Endodermal cell (in vitro differentiated cells): ENCODE measurements at places on chromosomes 12 and 14.

GRCh38 chr14:100070310-100070709, 5.1 kb downstream of the EVL start:
- no peak for DNase-seq

DNA sequence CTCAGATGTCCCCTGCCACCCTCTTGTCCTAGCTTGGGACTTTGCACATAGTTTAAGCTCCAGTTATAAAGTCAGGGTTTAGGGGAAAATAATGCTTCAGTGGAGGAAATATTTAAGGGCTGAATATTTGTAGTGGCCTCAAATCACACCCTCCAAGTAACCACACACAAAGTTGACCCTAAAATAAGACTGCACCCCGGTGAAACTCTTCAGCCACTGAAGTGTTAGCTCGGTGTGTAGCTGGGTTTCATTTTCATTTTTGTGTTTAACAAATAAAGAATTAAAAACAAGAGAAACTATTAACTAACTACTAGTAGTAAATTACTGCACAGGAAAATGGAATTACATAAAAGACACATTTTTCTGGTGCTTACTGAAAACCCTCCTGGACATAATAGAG, 14.8 kb upstream of the BCL11B start:
- DNase-seq: no peak

GRCh38 chr14:74954947-74955228, 509 bp downstream of the PGF start:
- DNase-seq: no peak

- no peak for DNase-seq
These were observed 83.8 kb upstream of the CLEC14A start for GRCh38 chr14:38339696-38340095.

DNA sequence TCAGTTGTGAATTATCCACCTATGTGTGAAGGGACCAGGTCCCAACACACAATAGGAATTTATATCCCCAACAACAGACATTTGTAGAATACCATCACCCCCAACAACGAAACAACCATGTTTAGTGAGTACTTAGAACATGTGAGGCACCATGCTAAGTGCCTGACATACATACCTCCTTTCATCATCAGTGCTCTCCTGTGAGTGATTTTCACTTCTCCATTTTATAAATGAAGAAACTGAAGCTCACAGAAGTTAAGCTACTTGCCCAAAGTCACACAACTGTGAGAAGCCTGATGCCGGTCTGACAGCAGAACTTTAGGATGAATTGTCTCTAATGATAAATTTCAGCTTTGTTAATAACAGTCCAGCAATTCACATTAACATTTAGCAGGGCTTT, 35.4 kb downstream of the SPTB start:
- no peak for DNase-seq

GRCh38 chr14:67918838-67919237, 99.3 kb downstream of the RAD51B start:
- DNase-seq: no peak

DNA sequence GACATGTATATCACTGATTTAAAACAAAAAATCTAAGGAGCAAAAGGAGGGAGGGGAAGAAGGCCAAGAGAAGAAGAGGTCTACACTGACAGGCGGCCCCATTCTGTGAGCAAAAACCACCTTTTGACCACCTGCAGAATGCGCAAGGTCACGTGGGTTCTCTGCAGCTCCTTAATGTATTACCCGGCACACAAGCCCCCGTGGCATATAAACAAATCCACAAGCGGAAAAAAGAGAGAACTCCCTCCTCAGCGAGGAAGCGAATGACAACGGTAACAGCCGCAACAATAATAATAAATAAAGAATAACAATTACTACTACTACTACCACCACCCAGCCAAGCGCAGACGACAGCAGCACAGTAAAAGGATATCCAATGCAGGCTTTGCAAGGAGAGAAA, 1.3 kb downstream of the KSR2 start:
- peak; percentile 55 for DNase-seq

- DNase-seq: no peak
These were observed 52.7 kb downstream of the RASSF3 start for GRCh38 chr12:64663015-64663414.

- DNase-seq: no peak
These were observed 51.6 kb downstream of the GPATCH2L start for GRCh38 chr14:76203086-76204001.

DNA sequence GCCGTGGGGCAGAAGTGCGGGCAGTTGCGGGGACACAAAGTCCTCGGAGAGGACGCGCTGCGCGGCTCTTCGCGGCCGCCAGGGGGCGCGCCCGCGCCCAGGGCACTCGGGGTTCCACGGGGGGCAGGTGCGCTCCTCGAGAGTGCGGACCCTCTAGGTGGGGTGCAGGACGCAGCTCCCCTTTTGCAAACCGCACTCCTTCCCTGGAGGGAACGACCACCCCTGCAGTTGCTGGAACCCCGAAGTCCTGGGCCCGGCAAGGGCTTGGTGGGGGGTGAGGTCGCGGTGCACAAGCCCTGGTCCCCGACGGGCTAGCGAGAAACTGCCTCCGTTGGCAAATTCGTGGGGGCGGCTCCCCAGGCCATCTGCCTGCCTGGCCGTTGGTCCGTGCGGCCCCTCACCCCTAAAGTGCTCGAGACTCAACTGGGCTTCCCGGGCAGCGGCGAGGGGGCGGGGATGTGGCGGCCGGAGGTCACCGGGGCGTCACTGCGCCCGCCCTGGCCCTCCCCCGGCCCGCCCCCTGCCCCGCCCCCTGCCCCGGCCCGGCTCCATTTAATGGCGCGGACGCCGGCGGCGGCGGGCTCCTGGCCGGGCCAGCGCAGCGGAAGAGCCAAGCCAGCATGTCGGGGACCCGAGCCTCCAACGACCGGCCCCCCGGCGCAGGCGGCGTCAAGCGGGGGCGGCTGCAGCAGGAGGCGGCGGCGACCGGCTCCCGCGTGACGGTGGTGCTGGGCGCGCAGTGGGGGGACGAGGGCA, at the start of gene ADSS1:
Gene ADSS1, plus strand, starts transcription at position 579 of the 756 bp plus-strand sequence. Its CDS starts 42 bp downstream, at position 621.
- DNase-seq: peak; percentile 92

DNA sequence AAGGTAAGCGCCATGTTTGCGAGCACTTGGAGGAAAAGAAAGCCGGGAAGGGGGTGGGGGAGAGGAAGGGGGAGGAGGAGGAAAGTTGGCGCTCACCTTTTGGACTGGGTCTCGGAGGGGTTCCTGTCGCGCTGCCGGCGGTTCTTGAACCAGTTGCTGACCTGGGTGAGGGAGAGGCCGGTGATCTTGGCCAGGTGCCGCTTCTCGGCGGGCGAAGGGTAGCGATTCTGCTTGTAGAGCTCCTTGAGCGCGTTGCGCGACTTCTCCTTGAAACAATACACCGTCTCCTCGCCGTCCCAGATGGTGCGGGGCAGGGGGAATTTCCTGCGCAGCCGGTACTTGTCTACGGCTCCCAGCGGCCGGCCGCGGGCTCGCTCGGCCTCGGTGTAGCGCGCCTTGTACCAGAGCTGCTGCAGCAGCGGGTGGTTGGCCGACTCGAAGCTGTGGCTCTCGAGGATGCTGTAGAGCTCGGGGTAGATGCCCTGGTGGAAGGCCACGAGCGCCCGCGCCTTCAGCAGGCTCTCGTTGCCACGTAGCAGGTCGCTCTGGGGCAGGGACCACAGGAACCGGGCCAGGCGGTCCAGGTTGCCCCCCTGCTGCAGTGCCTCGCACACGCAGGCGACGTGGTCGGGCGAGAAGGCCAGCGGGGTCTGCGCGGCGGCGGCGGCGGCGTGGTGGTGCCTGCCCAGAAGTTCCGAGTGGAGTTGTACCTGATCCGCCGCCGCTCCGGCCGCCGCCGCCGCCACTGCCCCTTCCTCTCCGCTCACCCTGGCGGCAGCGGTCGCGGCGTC, 840 bp downstream of the SIX4 start:
- peak; percentile 87 for DNase-seq

- no peak for DNase-seq
These were observed 42.0 kb upstream of the ETV6 start for GRCh38 chr12:11607313-11608081.

GRCh38 chr12:92421701-92422100, 276.1 kb upstream of the BTG1 start:
- DNase-seq: no peak

DNA sequence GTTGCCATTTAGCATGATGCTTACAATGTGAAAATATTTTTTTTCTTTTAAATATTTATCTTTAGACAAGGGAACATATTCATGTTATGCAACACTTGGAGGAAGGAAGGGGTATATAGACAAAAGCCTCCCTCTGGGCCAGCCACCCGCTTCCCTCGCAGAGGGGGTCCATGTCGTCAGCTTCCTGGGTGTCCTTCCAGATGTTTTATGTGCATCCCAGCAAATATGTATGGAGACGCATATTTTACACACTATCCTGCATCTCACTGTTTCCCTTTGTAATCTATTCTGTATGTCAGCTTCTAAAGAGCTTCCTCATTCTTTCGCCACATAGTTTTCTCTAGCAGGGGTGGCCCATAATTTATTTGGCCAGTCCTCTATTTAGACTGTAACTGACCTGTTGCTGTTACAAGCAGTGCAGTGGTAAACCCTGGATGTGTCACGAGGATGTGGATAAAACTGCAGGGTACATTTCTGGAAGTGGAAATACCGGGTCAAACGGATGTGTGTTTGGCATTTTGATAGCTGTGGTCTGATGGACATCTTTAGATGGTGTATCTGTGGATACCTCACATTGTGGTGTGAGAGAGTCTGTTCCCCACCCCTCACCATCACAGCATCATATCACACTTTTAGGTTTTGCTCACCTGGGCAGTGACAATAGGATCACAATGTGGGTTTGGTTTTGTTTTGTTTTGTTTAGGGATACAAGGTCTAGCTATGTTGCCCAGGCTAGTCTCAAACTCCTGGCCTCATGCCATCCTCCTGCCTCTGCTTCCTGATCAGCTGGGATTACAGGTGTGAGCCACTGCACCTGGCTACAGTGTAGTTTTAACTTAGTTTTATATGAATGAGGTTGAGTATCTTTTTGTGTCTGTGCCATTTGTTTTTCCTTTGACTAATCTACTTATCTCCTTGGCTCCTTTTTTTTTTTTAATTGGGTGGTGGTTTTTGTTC, 31.6 kb downstream of the FAM222A start:
- DNase-seq: peak; percentile 28

- no peak for DNase-seq
These were observed 64.0 kb downstream of the PTPN11 start for GRCh38 chr12:112482733-112483132.

DNA sequence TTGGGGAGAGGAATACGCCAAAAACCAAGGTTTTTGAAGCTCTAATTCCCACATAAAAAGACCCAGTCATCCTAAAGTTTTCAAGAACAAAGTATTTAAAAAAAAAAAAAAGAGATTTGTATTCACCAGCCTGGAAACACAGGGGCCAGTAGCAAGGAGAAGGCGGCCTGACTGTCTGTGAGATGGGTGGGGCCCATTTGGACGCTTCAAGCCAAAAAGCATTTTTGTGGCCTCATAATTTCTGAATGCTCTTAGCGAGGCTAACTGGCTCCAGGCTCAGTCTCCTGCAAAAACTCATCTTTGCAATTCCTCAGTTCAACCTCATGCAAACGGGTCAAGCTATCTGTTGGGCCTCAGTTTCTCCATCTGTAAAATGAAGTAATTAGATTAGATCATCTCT, 514.1 kb downstream of the MED13L start:
- DNase-seq: no peak

DNA sequence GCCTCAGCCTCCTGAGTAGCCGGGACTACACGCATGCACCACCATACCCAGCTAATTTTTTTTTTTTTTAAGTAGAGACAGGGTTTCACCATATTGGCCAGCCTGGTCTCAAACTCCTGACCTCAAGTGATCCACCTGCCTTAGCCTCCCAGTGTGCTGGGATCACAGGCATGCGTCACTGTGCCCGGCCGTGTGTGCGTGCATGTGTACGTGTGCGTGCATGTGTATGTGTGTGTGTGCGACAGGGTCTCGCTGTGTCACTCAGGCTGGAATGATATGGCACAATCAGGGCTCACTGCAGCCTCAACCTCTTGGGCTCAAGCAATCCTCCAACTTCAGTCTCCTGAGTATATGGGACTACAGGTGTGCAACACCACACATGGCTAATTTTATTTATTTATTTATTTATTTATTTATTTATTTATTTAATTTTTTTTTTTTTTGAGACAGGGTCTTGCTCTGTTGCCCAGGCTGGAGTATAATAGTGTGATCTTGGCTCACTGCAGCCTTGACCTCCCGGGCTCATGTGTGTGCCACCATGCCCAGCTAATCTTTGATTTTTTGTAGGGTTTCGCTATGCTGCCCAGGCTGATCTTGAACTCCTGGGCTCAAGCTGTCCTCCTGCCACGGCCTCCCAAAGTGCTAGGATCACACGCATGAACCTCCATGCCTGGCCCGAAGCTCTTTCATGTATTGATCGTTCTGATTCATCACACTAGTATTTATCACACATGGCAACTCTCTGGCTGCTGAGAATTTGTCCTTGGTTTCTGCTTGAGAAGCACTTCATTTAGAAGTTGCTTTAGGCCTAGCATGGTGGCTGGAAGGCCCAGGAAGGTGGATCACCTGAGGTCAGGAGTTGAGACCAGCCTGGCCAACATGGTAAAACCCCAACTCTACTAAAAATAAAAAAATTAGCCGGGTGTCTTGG, 35.9 kb upstream of the CLIP1 start:
- peak; percentile 34 for DNase-seq

GRCh38 chr12:68482660-68483059, 128.0 kb upstream of the RAP1B start:
- DNase-seq: no peak

DNA sequence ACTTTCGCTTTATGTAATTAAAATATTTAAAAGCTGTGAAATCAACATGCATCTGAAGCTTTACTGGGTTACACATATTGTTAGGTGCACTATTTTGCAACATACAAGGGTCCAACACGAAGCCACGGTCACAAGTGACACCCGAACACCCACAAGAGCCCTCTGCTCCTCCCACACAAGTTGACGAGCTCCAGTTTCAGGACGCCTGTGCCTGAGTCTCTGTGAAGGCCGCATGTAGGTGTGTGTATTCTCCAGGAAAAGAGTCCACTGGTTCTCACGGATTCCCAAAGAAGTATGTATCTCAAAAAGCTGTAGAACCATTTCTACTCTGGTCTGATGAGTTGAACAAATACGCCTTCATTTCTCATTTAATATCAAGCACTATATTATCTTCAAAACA, 12.0 kb downstream of the SLC15A4 start:
- no peak for DNase-seq

DNA sequence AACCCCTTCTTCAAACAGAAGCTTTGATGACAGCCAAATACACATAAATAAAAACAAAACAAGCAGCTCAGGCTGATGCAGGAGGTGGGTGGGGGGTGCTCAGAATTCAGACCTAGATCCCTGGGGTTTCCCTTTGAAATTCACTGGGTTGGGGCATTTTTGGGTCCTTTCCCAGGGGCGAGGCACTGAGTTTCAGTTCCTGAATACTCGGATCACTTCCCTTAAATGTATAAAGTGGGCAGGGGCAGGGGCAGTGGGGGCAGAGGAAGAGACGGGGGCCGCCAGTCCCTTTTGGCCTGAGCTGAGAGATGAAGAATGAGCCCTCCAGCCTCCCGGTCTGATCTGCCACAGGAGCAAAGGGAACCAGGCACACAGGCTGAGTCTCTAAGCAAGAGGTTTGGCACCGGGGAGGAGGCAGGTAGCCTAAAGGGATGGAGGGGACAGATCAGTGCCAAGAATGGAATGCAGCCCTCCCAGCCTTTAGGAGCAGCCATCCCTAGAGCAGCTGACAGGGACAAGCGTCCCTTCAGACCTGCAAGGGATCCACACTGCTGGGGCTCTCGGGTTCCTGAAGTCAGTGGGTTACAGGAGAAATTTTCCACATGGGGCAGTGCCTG, 20.3 kb downstream of the KDM2B start:
- peak; percentile 59 for DNase-seq
